Activated gamma-delta T cell (primary cell): ENCODE measurements at places on chromosomes 7 and 10.
A peak's percentile ranks its signal among the peaks of the same experiment; 100 is the strongest.

- no peak for DNase-seq
These were observed 60.8 kb downstream of the XRCC2 start for GRCh38 chr7:152615031-152615741.

DNA sequence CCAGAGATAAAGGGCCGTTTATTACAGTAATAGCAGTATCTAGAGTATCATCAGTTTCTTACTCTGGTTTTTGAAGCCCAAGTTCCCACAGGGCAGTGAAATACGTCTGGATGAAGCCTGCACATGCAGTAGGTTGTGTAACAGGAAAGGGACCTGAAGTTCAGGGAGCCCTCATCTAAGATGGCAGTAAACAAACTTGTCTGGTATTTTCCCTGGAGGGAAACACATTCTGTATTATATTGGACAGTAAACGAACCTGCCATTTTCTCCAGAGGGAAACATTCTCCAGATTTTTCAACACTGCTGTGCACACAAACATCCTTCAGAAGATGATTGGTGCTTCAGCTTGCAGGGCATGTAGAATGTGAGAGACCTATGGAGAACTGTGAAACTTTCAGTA is 189.9 kb downstream of the TFEC start:
- DNase-seq = no peak

GRCh38 chr10:130036296-130037065 is 72.4 kb upstream of the EBF3 start:
- DNase-seq = no peak

DNA sequence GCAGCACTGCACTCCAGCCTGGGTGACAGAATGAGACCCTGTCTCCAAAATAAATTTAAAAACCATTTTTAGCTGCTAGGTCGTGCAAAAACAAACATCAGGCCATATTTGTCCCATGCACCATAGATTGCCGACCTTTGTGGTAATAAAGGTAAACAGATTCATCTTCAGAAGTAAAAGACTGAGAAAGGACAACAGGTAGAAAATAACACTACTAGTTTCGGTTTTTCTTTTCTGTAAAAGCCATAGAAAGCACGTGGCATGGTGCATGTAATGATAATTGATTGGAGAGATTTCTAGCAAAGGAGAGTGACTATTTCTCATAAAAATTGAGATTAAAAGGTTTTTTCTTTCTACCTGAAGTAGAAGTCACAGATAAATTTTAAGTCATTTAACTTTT is 93.9 kb downstream of the DNAH11 start:
- DNase-seq = no peak

DNA sequence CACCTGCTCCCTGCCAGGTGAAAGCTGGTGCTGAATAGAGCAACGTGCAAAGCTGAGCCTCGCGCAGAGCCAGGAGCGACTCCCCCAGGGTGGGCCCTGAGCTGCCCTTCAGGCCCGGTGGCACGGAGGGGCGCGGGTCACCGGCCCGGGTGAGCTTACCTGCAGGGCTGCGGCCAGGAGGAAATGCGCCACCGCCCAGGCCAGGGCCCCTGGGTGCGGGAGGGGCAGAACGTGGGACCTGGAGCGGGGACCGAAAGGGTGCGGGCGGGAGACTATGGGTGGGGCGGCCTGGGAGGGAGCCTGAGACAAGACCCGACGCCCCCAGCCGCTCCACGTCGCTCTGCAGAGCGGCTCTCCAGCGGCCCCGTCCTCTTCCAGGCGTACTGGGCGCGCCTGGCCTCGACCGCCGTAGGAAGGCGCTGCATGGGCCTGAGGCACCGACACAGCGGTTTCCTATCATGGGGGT is 122.1 kb downstream of the BTAF1 start:
- DNase-seq = no peak

DNA sequence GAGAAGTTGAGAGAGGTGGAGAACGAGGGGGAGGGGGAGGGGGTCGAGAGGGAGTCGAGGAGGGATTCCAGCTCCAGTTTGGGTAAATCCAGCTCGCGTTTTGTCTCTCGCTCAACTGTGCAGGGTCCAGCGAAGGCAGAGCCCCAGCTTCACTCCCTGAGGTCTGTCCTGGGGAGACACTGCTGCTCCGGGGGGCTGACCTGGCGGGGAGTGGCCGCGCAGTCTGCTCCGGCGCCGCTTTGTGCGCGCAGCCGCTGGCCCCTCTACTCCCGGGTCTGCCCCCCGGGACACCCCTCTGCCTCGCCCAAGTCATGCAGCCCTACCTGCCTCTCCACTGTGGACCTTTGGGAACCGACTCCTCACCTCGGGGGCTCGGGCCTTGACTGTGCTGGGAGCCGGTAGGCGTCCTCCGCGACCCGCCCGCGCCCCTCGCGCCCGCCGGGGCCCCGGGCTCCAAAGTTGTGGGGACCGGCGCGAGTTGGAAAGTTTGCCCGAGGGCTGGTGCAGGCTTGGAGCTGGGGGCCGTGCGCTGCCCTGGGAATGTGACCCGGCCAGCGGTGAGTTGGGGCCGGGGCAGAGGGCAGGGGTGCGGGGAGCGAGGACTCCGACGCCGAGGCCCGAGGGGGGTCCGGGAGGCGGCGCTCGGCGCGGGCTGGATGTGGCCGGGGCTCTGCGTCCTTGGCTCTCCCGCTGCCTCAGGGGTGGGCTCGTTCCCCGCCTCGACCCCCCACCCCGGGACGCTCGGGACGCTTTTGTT is at the start of gene TET1:
TET1 (plus strand) TSS at position 152 of the 757 bp plus-strand sequence. CDS start 12,002 bp downstream, outside the sequence.
- DNase-seq = peak; percentile 11

GRCh38 chr7:55244006-55244745 is 121.0 kb upstream of the LANCL2 start:
- no peak for DNase-seq

GRCh38 chr10:114031073-114031972 is 12.3 kb upstream of the ADRB1 start:
- no peak for DNase-seq

GRCh38 chr10:114526126-114526503 is 121.8 kb upstream of the AFAP1L2 start:
- no peak for DNase-seq

- no peak for DNase-seq
These were observed 156.8 kb downstream of the CACNA2D1 start for GRCh38 chr7:82286798-82287140.

DNA sequence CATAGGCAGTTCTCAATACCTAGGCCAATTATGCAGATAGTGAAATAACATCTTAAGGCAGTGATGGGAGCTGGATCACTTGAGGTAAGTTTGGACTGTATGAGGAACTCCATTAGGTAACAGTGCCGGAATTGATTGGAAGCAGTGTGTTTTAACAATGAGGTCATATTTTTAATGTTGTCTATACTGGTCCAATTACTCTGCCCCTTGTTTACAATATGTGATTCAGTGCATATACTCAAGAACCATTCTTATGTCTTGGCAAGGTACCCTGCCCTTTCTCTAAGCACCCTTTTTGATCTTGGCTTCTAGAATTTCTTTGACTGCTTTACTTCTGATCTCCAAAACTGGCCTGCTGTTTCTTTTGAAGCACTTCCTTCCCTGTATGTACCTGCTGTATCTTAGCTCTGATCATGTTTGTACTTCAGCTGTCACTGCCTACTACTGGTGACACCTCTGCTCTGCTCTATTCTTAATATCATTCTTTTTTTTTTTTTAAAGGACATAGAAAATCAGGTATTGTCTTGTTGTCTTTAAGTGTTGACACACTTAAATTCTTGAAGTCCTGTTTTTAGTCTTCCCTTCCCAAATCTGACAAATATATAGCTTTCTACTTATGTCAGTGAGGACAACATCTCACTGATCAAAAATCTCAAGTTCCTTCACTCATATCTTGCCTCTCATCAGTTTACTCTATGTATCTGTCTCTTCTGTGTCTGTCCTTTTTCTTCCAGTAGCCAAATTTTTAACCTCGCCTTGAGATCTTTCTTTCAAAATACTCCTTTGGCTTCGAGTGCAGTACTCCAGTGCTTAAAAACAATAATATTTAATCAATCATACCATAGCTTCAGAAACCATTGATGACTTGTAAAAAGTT is 46.4 kb upstream of the RPA3 start:
- no peak for DNase-seq

DNA sequence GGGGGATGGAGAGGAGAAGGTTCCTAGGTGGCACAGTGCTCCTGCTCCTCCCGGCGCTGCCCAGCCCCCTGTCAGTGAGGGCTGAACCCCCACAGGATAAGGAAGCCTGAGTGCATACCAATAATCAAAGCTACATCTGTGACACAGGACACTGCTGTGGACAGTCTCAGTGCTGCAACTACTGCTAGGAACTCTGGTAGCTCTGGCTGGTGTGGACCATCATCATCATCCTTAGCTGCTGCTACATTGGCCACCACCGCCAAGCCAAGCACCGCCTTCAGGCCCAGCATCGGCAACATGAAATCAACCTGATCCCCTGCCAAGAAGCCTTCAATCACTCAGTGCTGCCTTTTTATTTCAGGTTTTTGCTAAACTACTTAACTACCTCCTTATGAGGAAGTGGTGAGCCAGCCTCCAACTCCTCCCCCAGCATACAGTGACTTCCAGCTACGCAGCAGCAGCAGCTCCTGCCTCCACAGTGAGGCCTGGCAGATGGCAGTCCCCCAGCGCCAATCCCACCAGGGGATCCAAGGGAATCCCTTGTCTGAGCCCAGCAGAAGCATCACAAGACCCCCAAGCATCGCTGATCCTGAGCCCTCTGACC is 32.1 kb upstream of the SLC26A4 start:
- no peak for DNase-seq

GRCh38 chr10:35216303-35216905 is 89.8 kb downstream of the CREM start:
- DNase-seq = no peak

GRCh38 chr10:12432402-12433189 is 83.2 kb downstream of the CAMK1D start:
- DNase-seq = no peak

GRCh38 chr7:151271699-151272355 is 23.3 kb upstream of the SMARCD3 start:
- DNase-seq = no peak

DNA sequence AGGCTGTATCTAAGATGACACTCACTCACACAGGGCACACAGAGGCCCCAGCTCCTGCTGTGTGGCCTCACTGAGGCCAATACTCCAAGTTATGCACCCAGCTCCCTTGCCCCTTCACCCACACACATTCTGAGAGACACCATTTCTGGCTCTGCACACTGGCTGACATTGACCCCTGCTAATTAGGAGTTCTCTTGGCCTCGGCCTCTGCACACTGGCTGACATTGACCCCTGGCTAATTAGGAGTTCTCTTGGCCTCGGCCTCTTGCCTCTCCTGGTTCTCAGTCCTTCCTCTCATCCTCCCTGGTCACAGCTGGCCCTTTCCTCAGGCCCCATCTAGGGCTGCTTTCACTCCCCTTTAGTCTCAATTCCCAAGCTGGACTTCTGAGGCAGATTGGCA is 97.3 kb downstream of the GRID1 start:
- no peak for DNase-seq

GRCh38 chr7:71193099-71193810 is 61.3 kb downstream of the GALNT17 start:
- DNase-seq = no peak

DNA sequence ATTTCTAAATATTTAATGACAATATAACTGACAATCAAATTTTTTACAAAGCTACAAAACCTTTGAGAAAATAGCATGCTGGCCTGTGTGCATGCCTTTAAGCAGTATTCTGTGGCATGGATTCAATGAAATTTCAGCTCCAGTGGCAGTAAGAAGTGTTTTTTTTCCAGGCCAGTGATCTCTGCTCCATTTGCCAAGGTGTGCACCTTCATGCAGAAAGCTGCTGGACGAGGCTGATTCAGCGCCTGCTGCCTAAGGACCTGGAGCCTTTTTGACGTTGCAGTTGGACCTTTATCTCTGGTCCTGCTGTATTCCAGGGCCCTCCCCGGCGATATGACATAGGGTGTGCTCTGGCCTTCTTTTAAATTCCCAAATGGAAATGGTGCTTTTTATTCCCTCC is 26.6 kb downstream of the VWC2 start:
- DNase-seq = no peak

GRCh38 chr10:111086574-111086973 is 9.7 kb downstream of the ADRA2A start:
- DNase-seq = no peak

DNA sequence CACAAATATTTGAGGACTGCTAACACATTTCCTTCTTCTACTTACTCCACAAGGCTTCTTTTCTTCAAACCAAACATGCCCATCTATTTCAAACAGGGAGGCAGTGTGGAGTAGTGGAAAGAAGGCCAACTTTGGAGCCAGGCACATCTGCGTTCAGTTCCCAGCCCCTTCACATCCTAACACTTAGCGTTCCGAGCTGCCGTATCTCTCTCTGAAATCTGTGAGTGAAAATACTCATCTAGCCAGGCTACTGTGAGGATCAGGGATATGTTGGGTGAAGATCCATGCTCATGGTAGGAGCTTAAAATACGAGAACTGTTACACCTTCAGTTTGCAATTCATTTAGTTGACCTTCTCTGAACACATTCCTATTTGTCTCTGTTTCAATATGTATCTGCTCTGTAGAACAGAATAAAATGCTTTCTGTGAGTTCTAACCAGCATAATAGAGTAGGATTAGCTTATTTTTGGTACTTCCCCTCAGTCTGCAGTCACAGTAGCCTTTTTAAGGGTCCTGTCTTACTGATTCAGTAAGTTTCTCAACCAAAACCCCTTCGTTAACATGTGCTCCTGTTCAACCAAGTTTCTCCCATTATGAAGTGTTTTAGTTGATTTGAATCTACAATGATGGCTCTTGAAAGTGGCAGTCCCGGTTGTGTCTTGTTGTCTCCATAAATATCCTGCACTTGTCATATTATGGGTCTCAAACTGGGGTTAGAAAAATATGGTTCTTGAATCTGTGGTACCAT is 3.3 kb upstream of the MEST start:
- no peak for DNase-seq

- no peak for DNase-seq
These were observed 261.1 kb downstream of the GATA3 start for GRCh38 chr10:8315619-8316021.

DNA sequence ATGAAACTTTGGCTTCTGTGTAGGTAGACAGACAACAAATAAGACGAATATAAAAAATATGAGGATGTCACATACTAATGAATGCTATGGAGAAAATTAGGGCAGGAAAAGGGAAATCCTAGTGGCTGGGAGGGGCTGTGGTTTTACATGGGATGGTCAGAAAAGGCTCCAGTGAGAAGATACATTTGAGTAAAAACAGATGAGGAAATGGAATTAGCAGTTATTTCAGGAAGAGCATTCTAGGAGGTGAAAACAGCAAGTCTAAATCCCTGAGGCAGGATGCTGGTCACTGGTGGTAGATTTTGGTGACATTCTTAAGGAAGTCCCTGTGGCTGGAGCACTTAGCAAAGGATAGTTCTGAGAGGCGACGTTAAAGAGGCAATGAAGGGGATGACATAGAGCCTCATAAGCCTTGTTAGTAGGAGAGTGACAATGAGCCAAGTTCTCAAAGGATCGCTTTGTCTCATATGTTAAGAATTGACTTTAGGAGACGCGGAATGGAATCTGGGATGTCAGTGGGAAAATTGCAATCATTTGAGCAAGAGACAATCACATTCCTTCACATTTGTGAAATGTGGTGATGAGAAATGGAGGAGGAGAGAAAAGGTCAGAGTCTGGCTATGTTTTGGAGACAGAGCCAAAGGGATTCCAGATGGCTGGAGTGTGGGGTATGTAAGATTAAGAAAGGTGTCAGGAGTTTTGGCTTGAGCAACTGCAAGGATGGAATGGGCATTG is 384.7 kb upstream of the FZD8 start:
- no peak for DNase-seq

- DNase-seq = no peak
These were observed 271.3 kb downstream of the TYW1 start for GRCh38 chr7:67267914-67268313.

GRCh38 chr10:49600781-49601400 is 9.2 kb upstream of the SLC18A3 start:
- no peak for DNase-seq
